ENCODE measurements at places on chromosomes 6 and 20.

DNA sequence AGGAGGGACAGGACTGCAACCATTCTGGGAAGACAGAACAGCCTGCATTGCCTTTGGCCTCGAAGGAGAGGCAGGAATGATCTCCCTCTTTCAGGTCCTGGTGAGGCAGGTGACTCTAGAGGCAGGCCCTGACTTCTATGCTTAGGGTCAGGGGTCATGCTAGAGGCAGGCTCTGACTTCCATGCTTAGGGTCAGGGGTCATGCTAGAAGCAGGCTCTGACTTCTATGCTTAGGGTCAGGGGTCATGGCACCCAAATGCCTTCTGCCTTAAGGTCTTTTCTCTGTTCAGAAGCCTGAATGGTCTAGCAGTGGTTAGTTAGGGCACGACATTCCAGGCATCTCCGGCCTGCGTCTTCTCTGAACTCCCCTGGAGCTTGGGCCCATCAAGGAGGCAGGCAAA is 35.1 kb upstream of the AAR2 start:
- DNase-seq: no peak

DNA sequence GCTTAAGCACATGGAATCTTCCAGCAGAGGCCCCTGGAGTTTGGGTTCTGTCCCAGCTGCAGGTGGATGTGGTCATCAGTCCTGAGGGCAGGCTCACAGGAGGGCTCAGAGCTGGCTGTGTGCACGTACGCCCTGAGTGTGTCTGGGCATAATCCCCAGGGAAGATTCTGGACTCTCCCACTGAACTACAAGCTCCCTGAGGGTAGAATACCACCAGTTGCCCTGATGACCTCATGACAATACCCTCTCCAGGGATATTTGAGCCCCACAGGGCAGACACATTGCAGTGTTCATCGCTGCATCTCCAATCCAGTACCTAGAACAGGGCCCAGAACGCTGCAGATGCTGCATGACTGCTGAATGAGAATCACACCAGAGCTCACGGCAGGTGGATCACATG is 92.5 kb downstream of the BMP7 start:
- no peak for DNase-seq

DNA sequence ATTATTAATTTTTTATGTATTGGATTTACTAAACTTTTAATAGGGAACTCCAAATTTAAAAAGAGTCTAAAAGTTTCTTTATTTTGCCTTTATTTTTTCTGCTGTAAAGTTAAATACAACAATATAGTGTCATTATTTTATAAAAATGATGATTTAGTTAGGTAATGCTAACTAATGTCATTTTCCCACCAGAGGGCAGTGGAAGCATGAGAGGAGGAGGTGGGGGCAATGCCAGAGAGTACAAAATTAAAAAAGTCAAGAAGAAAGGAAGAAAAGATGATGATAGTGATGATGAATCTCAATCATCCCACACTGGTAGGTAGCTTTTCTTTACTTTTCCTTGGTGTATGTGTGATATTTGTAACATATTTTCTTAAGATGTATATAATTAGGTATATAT is 20.2 kb upstream of the FHL5 start:
- no peak for DNase-seq

DNA sequence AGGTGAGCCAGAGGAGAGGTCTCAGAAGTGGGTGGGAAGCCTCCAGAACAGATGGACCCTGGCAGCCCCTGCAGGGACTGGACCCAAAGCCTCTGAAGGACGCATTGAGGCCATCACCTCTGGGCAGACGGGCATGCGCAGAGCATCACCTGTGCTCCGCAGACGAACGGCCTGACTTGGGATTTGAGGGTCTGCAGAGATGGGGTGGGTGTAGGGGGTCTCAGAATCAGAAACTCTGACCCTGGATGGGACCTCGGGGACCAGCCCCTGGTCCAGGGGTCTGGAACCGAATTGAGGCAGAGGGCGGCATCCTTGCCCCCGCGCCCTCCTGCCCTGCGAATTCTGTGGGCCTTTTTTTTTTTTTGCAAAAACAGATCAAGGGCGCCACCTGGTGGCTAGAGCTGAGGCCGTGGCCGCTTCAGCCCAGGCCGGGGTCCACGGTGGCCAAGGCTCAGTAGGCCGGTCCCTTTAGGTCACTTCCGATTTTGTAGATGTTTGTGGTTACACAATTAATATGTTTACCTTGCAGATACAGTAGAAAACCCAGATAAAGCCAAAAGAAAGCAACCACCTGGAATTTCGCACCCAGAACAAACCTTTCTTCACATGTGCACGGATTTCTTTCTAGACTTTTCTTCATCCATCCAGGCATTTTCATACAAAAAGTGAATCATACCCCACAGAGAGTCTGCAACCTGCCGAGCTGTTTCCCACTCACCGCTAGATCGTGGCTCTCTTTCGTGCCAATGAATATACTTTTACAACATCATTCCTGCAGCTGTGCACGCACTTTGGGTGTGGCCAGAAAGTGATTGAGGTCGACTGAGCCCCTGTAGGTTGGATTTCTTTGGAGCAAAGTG is 25.9 kb downstream of the ZBP1 start:
- peak; percentile 10 for DNase-seq

DNA sequence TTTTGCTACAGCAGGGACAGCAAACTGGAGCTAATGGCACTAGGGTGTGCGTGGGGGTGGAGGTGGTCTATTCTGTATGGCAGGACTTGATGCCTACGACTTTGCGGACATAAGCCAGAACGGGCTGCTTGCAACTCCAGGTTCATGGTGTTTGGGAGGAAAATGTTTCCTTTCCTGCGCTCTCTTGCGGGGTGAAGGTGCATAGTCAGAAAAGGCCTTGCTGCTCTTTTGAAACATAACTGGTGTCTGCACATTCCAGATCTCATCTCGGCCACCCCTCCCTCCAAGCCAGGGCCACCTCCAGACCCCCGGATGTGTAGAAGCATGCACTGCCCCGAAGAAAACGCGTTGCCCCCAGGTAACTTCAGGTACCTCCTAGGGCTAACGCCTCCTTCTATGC is 8.1 kb downstream of the FOXA2 start:
- DNase-seq: no peak

DNA sequence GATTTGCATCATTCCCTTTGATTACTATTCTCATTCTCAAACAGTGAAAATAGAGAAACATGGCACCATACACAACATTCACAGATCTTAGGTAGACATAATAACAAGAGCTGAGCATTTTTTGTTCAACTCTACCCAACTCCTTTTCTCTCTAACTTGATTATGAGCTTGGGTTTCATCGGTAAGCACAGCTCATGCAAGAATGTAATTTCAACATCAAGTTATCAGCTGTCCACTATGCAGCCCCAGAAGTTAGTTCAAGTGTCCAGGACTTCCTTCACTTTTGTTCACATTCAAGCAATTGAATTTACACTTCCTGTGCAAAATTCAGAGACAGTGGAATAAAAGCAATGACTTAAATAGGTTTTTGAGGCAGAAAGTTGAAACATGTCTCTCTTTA is 297.7 kb upstream of the SASH1 start:
- no peak for DNase-seq

GRCh38 chr6:130720076-130720715 is 107.0 kb upstream of the SMLR1 start:
- DNase-seq: no peak

DNA sequence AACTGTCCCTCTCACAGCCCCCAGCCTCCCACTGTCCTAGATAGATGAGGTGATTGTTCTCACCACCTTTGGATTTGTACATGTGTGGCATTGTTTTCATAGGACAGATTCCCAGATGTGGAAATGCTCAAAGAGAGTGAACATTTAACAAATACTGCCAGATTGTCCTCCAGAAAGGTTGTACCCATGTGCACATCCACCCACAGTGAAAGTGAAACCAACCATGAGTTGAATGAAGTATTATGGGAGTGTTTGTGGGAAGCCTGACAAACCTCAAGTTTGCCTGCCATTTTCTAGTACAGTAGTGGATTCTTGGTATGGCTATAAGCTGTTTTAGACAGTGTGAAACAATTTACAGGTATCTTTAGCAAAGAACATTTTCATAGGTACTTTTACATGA is 42.7 kb downstream of the ANKRD6 start:
- DNase-seq: no peak

Measured in activated effector memory CD4-positive, alpha-beta T cell treated with Interleukin-2 at 50 U/mL for 16 hours (primary cell).